Fibroblast of villous mesenchyme (primary cell): ENCODE measurements at places on chromosomes 16 and 17.

DNA sequence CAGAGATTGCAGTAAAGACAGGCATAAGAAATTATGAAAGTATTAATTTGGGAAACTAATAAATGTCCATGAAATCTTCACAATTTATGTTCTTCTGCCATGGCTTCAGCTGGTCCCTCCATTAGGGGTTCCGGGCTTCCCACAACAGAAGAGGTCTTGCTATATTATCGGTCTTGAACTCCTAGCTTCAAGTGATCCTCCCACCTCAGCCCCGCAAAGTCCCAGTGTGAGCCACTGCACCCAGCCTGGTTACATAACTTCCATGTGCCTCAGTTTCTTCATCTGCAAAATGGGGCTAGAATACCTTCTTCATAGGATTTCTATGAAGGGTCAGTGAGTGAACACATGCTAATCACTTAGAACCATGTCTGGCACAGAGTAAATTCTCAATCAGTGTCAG is 13.5 kb upstream of the ITGAM start:
- DNase-seq: no peak

DNA sequence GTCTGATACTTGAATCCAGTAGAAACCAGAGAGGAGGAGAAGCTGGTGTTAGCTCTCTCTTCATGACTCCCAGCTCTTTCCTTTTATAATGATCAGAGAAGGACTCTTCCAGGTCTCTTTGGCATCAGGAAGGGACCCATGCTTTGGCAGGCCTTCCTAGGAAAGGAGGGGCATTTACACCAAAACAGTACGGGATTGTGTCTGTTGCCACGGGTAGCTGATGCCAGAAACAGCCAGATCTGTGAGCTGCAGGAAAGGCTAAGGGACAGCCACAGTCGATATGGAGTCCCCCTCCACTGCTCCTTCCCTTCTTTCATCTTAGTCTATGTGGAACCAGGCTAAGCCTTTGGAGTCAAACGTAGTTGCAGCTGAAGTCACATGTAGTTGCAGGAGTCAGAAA is 9.3 kb downstream of the CEP295NL start:
- DNase-seq: no peak

DNA sequence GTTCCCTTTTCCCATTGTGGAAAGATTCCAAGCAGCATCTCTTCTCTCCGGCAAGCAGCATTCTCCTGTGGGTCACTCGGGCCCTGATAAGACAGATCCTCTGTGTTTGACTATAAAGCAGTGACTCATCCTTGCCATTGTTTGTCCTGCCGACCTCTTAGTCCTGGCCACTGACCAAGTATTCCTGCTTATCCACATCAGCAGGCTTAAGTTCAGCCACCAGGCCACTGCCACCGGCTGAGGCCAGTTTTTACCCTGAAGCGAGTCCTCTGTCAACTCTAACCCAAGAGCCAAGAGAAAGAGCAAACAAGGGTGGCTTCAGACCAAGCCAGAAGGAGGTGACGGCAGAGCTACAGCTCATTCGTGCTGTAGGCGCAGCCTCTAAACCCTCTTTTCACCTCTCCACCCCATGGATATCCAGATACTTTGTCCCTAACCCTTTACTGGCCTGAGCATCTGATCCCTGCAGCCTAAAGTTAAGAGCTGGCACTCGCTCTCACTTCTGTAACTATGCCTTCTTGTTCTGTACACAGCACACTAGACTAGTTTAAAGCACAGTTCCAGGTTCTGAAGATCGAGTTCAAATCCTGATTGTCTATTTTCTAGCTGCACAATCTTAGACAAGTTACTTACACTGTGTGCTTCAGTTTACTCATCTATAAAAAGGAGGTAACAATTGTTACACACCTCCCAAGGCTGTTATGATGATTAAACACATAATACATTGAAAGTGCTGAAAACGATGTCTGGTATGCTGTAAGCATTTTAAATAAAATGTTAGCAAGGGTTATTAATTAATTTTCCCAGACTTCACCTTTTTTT is 31.0 kb downstream of the SOX9 start:
- peak; percentile 38 for DNase-seq

DNA sequence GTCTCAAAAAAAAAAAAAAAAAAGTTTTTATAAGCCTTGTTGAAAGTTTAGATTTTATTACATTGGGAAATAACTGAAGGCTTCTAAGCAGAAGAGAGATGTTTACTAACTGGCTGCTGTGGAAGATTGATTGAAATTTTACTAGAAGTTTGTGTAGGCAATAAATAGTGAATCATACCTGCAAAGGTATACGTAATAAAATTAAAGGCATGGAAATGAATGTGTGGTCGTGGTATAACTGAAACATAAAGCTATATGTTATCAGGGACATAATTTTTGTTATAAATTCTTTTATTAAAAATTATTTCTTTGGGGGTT is 8.7 kb downstream of the LUC7L3 start:
- no peak for DNase-seq

GRCh38 chr16:53784291-53784690 is 80.3 kb downstream of the FTO start:
- no peak for DNase-seq

DNA sequence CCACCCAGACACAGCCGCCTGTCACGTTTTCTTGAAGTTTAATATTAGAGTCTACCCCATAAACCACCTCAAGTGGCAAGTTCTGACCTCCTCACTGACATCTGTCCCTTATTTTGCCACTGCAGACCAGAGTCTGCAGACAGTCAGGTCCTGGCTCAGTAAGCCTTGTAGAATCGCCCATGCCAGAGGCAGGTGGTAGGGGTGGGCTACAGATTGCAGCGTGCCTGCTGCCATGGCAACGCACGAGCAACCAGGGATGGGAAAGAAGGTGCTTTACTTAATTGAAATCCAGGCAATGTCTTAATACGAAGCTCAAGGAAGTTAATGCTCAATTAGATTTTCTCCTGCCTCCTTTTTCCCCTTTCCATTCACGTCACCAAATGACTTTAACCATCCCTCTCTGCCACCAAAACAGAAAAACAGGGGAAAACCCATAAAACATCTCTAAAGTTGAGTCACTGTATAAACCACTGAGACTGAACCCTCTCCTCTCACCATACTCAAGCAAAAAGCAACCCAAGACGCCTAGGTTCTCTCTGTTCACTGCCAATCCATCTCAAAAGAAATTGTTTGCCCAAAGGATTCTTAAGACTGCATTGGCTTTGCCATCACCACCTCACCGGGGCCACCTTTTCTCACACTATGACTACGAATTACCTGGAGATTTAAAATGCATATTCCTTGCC is 228.8 kb downstream of the SLC39A11 start:
- no peak for DNase-seq

GRCh38 chr16:11140098-11140375 is 116.0 kb downstream of the SOCS1 start:
- no peak for DNase-seq

- DNase-seq: no peak
These were observed 70.8 kb downstream of the MAP2K6 start for GRCh38 chr17:69485251-69485661.

GRCh38 chr16:82685526-82685925 is 58.8 kb downstream of the CDH13 start:
- no peak for DNase-seq

GRCh38 chr17:2393954-2394749 is 6.7 kb downstream of the MNT start:
- DNase-seq: no peak

DNA sequence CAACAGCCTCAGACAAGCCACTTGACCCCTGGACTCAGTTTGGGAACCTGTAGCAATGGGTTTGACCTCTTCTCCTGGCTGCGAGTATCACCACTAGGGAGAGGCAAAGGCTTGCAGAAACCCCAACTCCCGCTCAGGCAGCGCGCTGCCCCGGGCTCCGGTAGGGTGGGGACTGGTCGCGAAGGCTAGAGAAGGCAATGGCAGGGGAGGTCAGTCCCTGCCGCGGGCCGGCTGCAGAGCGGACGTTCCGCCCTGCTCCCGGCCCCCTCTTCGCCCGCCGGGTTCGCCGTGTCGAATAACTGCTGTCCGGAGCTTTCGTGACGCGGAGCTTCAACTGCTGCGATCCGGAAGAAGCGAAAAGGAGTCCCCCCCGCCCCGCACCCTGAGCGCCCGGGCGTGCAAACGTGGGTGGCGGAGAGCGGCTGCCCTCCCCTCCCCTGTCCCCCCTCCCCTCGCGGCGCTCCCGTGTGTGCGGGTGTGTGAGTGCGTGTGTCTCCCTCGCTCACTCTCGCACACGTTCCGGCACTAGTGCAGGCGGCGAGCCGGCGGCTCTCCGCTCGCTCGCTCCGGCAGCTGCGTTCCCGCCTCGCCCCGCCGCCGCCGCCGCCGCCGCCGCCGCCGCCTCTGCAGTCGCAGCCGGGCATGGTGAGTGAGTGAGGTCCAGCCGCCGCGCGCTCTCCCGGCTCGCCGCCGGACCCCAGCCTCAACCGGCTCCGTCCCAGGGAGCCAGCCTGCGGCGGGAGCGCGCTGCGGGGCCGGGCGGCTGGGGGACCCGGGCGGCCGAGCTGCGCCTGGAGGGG is 772 bp upstream of the SHISA6 start:
- DNase-seq: no peak

DNA sequence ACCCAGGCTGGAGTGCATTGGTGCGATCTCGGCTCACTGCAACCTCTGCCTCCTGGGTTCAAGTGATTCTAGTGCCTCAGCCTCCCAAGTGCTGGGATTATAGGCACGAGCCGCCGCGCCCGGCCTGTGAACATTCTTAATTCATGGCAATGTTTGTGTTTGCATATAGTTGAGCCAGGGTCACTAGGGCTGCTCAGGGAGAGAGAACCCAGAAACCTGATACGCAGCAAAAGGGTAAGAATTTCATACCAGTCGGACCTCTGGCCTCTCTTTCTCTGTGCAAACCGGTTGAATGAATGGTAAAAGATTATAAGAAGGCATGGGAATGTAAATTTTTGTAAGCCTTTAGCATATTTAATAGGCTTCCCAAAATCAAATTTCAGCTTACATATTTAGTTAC is 6.9 kb upstream of the TMEM98 start:
- DNase-seq: no peak

DNA sequence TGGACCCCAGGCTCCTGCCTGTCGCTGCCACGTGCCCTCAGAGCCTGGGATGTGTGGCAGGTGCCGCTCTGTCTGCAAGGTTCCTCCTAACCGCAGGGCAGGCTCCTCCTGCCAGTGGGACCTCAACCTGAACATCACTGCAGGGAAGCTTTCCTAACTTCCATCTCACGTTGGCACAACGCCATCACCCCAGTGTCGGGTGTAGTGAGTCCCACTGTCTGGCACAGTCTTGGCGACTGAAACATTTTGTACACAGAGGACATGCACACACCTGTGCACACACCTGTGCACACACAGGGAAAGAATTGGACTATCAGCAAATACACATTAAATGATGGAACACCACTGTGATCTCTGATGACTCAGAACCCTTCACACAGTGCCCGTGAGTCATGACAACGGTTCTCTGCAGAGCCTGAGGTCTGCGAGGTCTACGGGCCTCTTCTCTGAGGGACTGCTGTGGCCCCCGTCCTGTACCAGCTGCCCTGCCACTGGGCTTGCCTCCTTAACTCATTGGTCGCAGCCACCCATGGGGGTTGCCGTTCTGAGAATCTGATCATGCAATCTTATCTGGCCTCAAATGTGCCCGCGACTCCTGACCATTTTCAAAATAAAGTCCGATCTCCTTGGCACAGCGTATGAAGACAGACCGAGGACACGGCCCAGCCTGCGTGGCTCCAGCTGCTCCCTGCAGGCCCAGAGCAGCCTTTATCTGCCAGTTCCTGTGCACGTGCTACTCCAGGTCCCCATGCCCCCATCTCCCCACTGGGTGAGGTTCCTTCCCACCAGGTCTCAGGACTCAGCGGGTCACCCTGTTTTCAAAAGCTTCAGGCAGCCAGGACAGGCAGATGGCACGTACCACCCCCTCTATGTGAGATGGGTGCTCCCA is 7.6 kb downstream of the CCDC57 start:
- DNase-seq: peak; percentile 66

GRCh38 chr16:78395035-78395434 is 295.6 kb downstream of the WWOX start:
- no peak for DNase-seq

- no peak for DNase-seq
These were observed 7.6 kb downstream of the ATXN1L start for GRCh38 chr16:71853413-71853812.

GRCh38 chr17:43562679-43563599 is 16.8 kb upstream of the ETV4 start:
- no peak for DNase-seq

DNA sequence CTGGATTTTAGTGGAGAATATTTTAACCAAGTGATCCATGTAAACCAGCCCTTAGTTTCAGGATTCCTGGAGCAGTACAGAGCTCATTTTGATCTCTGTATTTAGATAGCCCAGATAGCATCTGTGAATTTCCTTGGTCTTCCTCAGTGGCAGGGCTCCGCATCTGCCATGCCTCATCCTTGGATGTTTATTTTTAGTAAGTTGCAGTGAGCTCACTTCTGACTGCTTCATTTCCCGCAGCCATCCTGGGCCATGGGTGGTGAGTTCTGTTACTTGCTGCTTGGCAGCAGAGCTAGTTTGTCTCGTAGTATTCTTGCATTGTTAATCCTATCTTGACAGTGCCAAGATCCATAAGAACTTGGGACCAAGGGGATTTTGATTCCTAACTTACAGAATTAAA is 33.7 kb downstream of the IST1 start:
- DNase-seq: peak; percentile 79

GRCh38 chr16:58343562-58343961 is 48.7 kb upstream of the GINS3 start:
- DNase-seq: no peak

DNA sequence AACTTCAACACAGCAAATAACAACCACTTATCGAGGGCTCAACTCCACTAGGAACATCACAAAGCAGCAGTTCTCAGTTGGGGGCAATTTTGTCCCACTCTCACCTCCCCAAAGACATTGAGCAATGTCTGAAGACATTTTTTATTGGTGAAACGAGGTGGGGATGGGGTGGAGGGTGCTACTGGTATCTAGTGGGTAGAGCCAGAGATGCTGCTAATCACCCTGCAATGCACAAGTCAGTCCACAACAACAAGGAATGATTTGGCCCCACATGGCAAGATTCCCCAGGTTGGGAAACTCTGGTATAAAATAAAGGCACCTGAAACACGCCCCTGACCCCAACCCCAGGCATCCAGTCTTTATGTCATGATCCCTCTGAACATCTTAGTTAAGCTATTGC is 33.3 kb downstream of the TLE7 start:
- DNase-seq: no peak

DNA sequence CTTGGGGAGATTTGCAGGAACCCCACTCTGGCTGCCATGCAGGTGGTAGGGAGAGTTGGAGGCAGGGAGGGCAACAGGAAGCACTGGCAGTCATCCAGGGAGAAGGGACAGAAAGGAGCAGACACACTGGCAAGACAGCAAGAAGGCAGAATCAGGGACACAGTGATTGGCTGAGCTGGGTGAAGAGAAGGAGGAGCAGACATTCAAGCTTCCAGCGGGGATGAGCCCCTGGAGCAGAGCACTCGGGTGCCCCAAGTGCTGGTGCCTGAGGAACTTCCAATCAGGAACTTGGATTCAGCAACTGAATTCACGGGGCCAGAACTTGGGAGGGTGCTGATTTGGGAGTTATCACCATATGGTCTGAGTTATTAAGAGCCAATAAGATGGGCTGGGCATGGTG is 6.3 kb upstream of the ITGA3 start:
- DNase-seq: no peak
